Tibial artery (tissue), 4 donors: ENCODE measurements at places on chromosomes 12 and 14.
A peak's percentile ranks its signal among the peaks of the same experiment; 100 is the strongest.

DNA sequence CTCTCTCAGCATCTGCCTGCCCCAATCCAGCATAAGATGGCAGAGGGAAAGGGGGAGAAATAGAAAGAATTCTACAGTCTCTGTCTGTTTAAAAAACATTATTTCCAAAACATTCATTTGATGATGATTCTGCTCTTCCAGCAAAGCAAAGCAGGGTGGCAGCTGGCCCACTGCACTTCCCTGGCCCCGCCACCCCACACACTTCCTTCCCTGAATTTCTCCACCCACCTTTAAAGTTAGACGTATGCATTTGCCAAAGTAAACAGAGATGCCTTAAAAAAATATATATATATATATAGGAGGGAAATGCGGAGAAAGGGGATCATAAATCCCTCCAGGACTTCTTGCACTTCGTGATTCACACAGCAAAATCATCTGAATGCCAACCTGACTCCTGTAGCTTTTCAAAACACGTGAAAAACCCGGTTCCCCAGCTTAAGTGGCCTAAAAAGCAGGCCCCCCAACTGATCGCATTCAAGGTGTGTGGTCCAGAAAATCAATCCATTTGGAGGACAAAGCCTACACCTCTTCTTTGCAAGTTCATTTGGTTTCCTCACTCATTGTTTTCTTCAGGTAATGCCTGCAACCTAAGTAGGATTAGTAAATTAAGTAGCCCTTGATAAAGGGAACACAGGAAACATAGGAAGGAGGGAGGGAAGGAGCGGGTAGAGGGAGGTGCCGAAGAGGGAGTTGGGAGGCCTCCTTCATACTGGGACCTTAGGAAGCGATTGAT is 68.8 kb downstream of the LLPH start:
- no peak for DNase-seq

DNA sequence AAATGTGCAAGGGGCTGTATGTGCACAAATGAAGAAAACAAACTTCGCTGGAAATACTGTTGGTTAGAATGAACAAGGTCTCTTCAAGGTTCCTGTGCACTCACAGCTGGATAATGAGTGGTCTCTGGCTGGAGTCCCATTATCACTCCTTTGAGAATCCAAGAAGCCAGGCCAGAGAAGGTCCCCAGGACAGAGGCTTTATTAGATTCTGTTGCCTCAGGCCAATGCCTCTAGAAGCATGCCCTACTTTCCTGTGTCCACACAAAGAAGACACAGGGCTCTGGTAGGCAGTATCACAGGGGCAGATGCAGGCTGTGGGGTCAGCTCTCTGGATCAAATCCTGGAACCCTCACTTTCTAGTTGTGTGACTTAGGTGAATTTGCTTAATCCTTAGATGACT is 384.7 kb downstream of the GRIN2B start:
- no peak for DNase-seq

GRCh38 chr12:52526511-52526951 is 6.3 kb upstream of the KRT5 start:
- DNase-seq = peak; percentile 27

DNA sequence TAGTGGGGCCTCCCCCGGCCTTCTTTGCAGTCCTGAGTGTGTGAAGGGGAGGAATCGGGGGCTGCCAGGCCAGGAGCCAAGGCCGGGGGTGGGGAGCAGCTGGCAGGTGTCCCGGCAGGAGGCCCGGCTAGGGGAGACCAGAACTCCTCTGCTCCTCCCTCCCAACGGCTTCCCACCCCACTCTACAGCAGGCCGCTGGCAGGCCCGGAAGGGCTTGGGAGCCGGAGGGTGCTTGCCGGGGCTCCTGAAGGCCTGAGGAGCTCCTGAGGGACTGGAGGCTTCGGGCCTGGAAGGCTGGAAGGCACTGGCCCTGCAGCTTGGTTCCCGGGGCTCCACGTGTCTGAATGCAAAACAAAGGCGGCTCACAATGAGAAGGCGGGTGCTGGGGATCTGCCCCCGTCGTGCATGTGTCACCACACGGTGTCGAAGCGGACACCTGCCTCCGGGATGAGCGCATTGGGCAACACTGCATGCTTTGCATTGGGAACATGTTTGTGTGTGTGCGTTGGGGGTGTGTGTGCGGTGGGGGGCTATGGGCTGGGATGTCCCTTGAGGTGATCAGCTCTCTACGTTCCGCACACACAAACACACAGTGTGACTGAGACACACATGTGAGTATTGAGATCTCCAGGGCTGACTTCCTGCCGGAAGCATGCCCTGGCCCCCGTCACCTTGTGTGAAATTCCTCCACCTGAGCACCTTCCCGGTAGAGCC is 30.9 kb upstream of the ANKRD9 start:
- DNase-seq = no peak

- DNase-seq = no peak
These were observed 50.2 kb upstream of the ELK3 start for GRCh38 chr12:96143827-96144565.
